Fibroblast of lung (primary cell): ENCODE measurements at places on chromosomes 1 and 21.

DNA sequence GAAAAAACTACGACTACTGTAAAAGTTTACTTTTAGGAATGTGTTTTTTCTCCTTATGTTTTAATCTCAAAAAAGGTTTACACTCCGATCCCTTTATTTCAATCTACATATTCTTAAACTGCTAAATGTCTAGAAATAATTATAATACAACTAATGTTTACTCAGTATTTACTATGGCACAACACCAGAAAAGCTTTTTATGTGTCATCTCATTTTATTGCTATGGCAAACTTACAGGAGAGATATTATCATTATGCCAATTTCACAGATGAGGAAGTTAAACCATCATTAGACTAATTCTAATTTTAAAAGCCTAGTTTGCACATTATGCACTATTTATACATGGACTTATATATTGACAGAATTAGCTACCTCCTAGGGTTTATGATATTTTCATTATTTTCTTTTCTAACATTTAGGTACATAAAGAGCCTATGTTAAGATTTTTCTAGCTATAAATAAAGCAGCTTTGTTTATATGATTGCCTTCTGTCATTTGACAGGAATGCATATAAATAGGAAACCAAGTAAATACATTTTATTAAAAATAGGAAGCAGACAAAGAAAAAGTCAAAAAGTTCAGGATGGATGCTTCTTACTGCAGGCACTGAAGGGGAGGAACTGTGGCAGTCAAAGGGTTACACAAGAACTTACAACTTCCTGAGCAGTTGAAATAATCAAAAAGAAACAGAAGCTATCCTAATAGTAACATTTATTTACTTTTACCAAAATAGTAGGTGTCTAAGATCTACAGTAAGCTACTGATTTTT lies 442.4 kb downstream of the LTN1 start:
- no peak for DNase-seq
- H3K4me1 ChIP-seq: peaks cover 2% of the 10 kb centered on the region
- no peaks in the 10 kb centered on the region for H3K27me3 ChIP-seq
- H3K4me3 ChIP-seq: no peak overlapping the region
- H3K36me3 ChIP-seq: no peaks in the 10 kb centered on the region

DNA sequence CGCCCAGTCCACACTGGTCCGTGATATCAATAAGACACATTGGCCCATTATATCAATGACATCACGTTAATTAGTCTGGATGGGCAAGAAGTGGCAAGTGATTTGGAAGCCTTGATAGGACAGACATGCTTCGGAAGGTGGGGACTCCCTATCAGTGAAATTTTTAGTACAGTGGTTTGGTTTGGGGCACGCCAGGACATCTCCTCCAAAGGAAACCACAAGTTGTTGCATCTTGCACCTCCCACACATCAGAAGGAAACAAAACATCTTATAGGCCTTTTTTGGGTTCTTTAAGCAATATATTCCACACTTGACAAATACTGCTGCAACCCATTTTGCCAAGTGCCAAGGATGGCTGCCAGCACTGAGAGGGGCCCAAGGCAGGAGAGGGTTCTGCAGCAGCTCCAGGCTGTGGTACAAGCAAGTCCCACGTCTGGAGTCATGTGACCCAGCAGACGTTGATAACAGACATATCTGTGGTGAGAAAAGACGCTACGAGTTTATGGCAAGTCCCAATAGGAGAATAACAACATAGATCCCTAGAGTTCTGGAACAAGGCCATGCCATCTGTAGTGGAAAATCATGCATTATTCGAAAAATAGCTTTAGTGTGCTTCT lies 95.3 kb upstream of the DISP3 start:
- DNase-seq: no peak
- H3K4me1 ChIP-seq: no peaks in the 10 kb centered on the region
- H3K27me3 ChIP-seq: no peaks in the 10 kb centered on the region
- no peak overlapping the region for H3K27ac ChIP-seq

- H3K27ac ChIP-seq: no peak overlapping the region
- H3K27me3 ChIP-seq: peaks cover 6% of the 10 kb centered on the region
- no peaks in the 10 kb centered on the region for H3K4me1 ChIP-seq
- no peak overlapping the region for H3K4me3 ChIP-seq
- no peaks in the 10 kb centered on the region for H3K36me3 ChIP-seq
Measured at GRCh38 chr1:110298991-110299390, 40.2 kb upstream of the RBM15 start.

DNA sequence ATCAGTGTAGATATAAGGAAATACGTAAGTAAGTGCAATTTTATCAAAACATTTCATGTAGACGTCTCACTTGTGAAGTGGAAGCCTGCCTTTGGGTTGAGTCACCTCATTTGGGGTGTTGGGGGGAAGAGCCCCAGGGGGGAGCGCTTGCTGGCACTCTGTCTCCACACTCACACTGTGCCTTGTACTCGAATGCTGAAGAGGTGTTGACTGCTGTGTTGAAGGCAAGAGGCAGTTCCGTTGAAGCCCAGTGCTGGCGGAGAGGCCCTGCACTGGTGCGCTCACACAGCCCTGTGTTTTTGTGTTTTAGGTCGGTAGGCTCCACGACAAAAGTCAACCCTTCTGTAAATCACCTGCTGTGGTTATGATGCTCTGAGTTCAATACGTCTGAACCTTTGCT lies 131.9 kb upstream of the COL6A1 start:
- no peaks in the 10 kb centered on the region for H3K36me3 ChIP-seq
- no peak for DNase-seq
- H3K27me3 ChIP-seq: peaks cover 3% of the 10 kb centered on the region
- H3K27ac ChIP-seq: no peak overlapping the region
- H3K4me1 ChIP-seq: no peaks in the 10 kb centered on the region
- H3K4me3 ChIP-seq: no peak overlapping the region

- H3K27ac ChIP-seq: no peak overlapping the region
- H3K4me3 ChIP-seq: no peak overlapping the region
- H3K27me3 ChIP-seq: no peaks in the 10 kb centered on the region
- no peak for DNase-seq
Measured at GRCh38 chr1:145982010-145982723, 14.2 kb downstream of the TXNIP start.

DNA sequence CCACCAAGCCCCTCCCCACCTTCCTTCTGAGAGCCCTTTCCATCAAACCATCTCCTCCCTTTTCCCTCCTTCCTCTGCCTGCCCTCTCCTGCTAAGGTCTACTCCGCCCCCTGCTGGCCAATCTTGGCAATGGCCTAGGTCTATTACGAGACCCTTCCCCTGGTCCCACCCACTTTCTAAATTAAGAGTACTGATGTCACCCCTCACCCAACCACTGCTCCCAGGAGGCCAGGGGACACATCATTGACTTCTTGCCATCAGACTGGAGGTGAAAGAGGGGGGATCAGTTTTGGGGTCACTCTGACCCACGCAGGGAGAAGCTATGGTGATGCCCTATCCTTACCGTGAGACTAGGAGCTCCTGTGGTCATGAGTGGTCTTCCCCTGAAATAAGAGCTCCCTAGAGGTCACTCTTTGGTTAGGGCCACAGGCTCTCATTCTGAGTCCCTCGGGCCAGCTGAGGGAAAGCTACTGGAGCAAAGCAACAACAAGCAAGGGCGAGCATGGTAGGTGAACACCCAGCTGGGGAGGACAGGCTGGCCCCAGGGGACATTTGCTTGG lies 34.6 kb upstream of the S100A7 start:
- H3K4me3 ChIP-seq: no peak overlapping the region
- H3K36me3 ChIP-seq: no peaks in the 10 kb centered on the region
- H3K27ac ChIP-seq: no peak overlapping the region
- DNase-seq: peak; percentile 70
- H3K4me1 ChIP-seq: peaks cover 6% of the 10 kb centered on the region
